H1 (cell line): ENCODE measurements at places on chromosomes 3 and 15.

DNA sequence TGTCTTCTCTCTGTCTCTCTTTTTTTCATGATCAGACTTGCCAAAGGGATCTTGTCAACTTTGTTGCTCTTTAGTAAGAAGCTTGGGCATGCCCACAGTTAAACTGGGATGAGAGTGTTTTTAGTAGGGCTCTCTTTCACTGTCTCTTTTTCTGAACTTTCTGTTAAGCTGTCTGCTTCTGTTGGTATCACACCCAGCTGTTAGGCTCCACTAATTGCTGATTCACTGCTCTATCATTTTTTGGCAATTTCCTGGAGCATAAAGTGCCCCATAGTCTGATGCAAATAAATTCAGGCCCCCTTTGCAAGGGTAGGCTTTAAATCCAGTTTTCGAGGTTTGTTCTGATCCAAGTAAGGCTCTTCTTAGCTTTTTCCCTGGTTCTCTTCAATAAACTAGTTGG, 360.4 kb upstream of the ADAMTS9 start:
- no peaks in the 10 kb centered on the region for H3K4me1 ChIP-seq
- H3K27ac ChIP-seq = no peak overlapping the region
- no peak overlapping the region for H3K4me3 ChIP-seq
- no peaks in the 10 kb centered on the region for H3K36me3 ChIP-seq
- H3K27me3 ChIP-seq = no peaks in the 10 kb centered on the region

GRCh38 chr3:97896129-97896528, 74.3 kb downstream of the CRYBG3 start:
- H3K27me3 ChIP-seq = no peaks in the 10 kb centered on the region
- no peak overlapping the region for H3K27ac ChIP-seq
- DNase-seq = no peak
- no peak overlapping the region for H3K4me3 ChIP-seq
- no peaks in the 10 kb centered on the region for H3K36me3 ChIP-seq
- H3K4me1 ChIP-seq = 0 out of 2 replicates have a peak, but pooled peaks cover 4% of the 10 kb centered on the region

- no peak overlapping the region for H3K4me3 ChIP-seq
- no peaks in the 10 kb centered on the region for H3K36me3 ChIP-seq
- H3K4me1 ChIP-seq = peaks cover 5% of the 10 kb centered on the region
- DNase-seq = no peak
- H3K27me3 ChIP-seq = no peaks in the 10 kb centered on the region
Measured at GRCh38 chr3:56918111-56918568, 116.4 kb upstream of the ARHGEF3 start.

- H3K27me3 ChIP-seq = no peaks in the 10 kb centered on the region
- no peaks in the 10 kb centered on the region for H3K4me1 ChIP-seq
- no peak overlapping the region for H3K4me3 ChIP-seq
- no peaks in the 10 kb centered on the region for H3K36me3 ChIP-seq
Measured at GRCh38 chr3:69948246-69948862, 51.2 kb upstream of the SAMMSON start.

- H3K4me3 ChIP-seq = no peak overlapping the region
- H3K27me3 ChIP-seq = no peaks in the 10 kb centered on the region
- H3K36me3 ChIP-seq = no peaks in the 10 kb centered on the region
- H3K27ac ChIP-seq = no peak overlapping the region
- no peaks in the 10 kb centered on the region for H3K4me1 ChIP-seq
Measured at GRCh38 chr15:77327844-77328529, 91.9 kb downstream of the PEAK1 start.

DNA sequence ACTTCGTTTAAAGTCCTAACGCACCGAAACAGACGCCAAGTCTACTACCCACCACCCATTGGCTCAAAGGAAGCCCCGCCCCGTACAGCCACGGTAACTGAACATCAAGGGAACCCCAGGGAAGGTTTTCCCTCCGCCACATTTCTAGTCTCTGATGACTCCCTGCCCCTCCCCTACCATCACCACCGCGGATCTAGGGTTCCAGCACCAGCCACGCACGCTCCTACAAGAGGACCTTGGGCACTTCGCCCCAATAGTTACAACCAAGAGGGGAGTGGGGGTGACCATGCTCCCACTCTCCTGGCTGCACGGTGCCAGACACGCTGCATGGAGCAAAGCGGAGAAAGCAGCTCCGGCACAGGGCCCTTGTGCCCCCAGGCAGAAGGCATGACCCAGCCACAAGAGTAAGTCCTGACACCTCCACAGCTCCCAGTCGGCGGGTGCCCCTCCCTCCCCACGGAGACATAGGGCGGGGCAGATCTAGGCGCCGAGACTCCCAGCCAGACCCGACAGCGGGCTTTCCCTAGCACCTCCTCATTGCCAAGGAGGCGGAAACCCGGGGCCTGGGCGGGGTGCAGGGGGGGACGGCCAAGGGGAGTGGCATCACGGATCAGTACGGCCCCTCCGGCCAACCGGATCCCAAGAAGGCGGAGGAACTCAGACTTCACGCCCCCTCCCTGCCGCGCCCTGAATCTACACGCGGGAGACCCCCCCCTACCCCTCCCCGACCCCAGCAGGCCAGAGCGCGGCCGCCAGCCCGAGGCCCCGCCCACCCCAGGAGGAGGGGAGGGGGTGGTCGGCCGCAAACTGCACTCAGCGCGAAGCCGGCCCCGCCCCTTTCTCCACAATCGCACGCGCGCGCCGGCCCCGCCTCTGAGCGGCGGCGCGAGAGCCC, 936 bp downstream of the SIN3A start:
- peak; percentile 94 for DNase-seq
- H3K36me3 ChIP-seq = no peaks in the 10 kb centered on the region
- H3K27me3 ChIP-seq = no peaks in the 10 kb centered on the region
- H3K4me1 ChIP-seq = peaks cover 3% of the 10 kb centered on the region; the same call in 1 of the 2 replicates
- peak overlapping the region; percentile 83 for H3K4me3 ChIP-seq

DNA sequence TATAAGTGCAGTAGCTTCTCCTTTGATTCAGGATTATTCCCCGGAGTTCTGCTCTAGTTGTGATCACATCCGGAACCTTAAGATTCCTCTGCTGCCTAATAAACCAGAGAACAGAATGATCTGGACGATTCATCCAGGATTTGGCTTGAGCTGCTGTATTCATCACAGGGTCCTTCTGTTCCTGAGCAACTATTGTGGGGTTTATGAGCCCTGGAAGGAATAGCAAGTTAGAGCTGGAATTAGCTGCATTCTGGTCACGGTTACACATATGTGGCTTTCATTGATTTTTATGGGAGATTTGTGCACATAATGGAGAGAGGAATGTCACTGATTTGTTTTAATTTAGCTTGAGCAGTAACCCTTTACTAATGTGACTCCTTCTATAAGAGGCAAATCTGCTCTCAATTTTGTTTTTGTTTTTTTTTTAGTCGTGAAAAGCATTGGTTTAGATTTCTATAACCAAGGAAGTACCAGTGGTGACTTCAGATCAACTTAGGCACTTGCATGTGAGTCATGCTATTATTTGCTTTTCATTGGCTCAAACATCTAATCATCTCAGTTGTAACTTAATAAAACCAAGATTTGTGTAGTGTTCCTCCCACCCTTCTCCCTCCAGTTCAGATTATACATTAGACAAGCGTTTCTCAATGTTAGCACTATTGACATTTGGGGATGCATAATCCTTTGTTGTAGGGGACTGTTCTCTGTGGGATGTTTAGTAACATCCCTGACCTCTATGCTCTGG, 148.5 kb downstream of the OTOL1 start:
- H3K27me3 ChIP-seq = no peaks in the 10 kb centered on the region
- DNase-seq = no peak
- H3K36me3 ChIP-seq = no peaks in the 10 kb centered on the region

- H3K36me3 ChIP-seq = no peaks in the 10 kb centered on the region
- H3K27me3 ChIP-seq = no peaks in the 10 kb centered on the region
- H3K4me1 ChIP-seq = peaks cover 10% of the 10 kb centered on the region; the same call in 1 of the 2 replicates
- H3K27ac ChIP-seq = peak overlapping the region; percentile 47; the same call in 1 of the 2 replicates
- H3K4me3 ChIP-seq = no peak overlapping the region
Measured at GRCh38 chr3:191260431-191261303, 61.6 kb downstream of the OSTN start.

GRCh38 chr15:62390791-62391640, 225.9 kb upstream of the C2CD4B start:
- no peak overlapping the region for H3K27ac ChIP-seq
- DNase-seq = no peak
- H3K36me3 ChIP-seq = no peaks in the 10 kb centered on the region
- H3K27me3 ChIP-seq = peaks cover 10% of the 10 kb centered on the region

DNA sequence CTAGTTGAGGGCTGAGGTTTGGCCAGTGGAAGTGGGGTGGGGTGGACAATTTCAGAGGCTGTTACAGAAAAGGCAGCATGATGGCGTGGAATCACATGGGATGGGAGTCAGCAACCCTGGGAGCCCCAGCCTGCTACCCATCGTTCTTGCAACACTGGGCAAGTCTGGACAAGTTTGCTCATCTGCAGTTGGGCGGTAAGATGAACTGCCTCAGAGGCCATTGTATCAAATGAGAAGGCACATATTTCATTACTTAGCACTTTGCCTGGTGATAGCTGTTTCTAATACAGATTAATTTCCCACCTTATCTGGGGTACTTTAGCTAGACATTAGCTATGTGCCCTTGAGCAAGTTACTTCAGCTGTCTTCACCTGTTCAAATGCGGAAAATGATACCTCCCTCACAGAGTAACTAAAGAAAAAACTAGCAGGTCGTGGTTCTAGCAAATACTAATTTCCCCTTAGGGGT, 248.9 kb downstream of the THSD4 start:
- H3K4me1 ChIP-seq = peaks cover 18% of the 10 kb centered on the region; the same call in 1 of the 2 replicates
- no peak for DNase-seq
- H3K27me3 ChIP-seq = no peaks in the 10 kb centered on the region
- H3K4me3 ChIP-seq = no peak overlapping the region
- peak overlapping the region; percentile 70 for H3K27ac ChIP-seq

DNA sequence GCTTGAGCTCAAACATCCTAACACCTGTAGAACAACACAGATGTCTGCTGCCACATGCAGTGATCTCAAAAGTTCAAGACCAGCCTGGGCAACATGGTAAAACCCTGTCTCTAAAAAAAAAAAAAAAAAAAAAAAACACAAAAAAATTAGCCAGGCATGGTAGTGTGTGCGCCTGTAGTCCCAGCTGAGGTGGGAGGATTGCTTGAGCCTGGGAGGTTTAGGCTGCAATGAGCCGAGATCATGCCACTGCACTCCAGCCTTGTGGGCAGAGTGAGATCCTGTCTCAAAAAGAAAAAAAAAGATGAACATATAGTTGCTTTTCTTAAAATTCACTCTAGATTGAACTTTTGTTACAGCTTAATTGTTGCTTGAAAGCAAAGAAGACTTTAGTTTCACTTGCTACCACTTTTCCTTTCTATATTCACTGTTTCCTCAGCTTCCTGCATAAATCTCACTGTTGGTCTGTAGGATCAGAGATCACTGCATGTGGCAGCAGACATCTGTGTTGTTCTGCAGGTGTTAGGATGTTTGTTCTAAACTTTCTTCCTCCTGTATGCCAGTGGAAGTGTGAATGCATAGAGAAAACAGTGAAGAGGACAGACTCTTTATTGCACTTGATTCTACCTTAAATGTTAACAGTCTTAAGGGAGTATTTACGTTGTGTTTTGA, 12.6 kb downstream of the RAB11A start:
- H3K27ac ChIP-seq = no peak overlapping the region
- no peaks in the 10 kb centered on the region for H3K4me1 ChIP-seq
- peaks cover 46% of the 10 kb centered on the region for H3K36me3 ChIP-seq
- no peaks in the 10 kb centered on the region for H3K27me3 ChIP-seq
- no peak for DNase-seq

DNA sequence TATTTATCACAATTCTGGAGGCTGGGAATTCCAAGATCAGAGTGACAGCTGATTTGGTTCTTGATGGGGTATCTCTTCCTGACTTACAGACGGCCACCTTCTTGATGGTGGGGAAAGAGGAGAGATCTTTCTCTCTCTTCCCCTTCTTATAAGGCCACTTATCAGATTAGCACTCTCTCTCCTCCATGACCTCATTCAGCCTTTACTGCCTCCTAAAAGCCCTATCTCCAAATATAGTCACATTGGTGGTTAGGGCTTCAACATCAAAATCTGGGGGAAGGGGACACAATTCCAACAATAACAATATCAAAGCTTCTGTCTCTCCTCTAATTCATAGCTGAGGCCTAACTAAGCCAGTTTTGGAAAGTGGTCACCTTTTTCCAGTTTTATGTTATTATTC, 91.7 kb upstream of the MBNL1 start:
- no peaks in the 10 kb centered on the region for H3K4me1 ChIP-seq
- DNase-seq = no peak
- H3K27me3 ChIP-seq = no peaks in the 10 kb centered on the region
- no peak overlapping the region for H3K4me3 ChIP-seq

- peaks cover 4% of the 10 kb centered on the region for H3K4me1 ChIP-seq
- no peaks in the 10 kb centered on the region for H3K36me3 ChIP-seq
- H3K4me3 ChIP-seq = no peak overlapping the region
- H3K27ac ChIP-seq = no peak overlapping the region
- DNase-seq = no peak
Measured at GRCh38 chr15:31131853-31132375, 30.4 kb upstream of the TRPM1 start.

GRCh38 chr3:105561876-105562275, 195.2 kb downstream of the ALCAM start:
- no peaks in the 10 kb centered on the region for H3K4me1 ChIP-seq
- DNase-seq = no peak
- H3K27ac ChIP-seq = no peak overlapping the region
- H3K4me3 ChIP-seq = no peak overlapping the region

DNA sequence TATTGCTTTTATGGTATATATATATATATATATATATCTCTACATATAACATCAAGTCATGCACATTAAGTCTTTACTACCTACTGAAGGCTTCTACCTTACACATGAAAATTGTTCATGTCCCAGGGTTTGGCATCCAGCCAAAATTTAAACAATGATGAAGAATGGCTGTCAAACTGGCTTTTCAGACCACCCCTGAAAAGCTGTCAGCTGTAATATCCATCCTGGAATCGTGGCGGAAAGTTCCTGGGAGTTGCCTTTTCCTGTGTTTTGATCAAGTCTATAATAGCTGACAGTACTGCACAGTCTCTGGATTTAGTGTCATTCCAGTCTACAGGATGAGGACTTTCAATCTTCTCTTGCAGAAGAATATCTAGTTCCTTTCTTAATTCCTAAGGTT, 48.3 kb downstream of the DHX36 start:
- H3K4me3 ChIP-seq = no peak overlapping the region
